ENCODE measurements at places on chromosomes 11 and 22.
A peak's percentile ranks its signal among the peaks of the same experiment; 100 is the strongest.

DNA sequence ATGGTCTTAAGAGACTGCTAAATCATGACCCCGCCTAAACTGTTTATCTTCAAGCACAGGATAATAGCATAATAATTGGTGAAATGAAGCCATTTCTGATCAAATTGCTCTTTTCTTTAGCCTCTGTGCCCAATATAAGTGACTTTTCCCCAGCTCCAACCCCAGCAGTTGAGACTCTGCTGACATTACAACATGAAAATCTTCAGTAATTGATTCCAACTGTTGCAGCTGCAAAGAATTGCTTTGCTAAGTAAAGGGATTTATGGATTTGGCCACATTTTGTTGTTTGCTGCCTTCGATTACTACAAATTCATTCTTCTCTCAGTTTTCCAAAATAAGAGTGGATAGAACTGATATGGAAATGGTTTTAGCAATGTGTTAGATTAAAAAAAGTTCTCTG, 576.7 kb upstream of the LRRC4C start:
- DNase-seq: no peak
- H3K4me3 ChIP-seq: no peak overlapping the region
- no peak overlapping the region for H3K27ac ChIP-seq
- no peaks in the 10 kb centered on the region for H3K27me3 ChIP-seq

- no peaks in the 10 kb centered on the region for H3K27me3 ChIP-seq
- no peak overlapping the region for H3K27ac ChIP-seq
- no peak for DNase-seq
- H3K36me3 ChIP-seq: no peaks in the 10 kb centered on the region
- H3K4me3 ChIP-seq: no peak overlapping the region
Measured at GRCh38 chr11:115672999-115673411, 168.8 kb upstream of the CADM1 start.

DNA sequence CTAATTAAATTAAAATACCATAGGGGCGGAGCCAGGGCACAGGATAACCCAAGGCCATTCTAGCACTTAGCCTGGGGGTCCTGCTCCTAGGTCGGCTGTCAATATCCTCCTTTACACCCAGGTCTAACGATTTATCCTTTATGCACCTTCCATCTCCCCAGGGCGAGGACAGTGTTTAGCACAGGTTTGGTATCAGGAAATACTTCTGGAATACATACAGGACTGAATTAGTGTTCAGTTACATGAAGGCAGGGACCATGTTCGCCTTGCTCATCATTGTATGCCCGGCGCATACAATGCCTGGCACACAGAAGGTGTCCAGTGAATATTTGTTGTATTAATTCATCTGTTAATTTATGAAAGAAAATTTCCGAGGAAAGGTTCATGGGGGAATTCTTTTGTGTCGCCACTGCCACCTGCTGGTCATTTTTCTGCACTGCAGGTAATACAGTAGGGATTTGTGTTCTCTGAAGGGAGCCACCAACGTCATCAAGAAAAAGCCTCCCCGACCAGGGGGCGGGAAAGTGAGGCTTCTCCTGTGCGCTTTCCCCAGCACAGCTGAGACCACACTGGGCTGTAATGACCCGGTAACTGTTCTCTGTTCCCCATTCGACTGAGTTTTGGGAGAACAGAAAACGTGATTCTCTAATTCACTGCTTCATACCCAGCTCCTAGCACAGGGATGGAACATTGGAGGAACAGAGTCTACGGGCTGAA, 68.7 kb upstream of the ASPHD2 start:
- no peak overlapping the region for H3K4me3 ChIP-seq
- H3K27ac ChIP-seq: no peak overlapping the region
- H3K27me3 ChIP-seq: peaks cover 11% of the 10 kb centered on the region

GRCh38 chr11:108558222-108558621, 35.3 kb downstream of the EXPH5 start:
- H3K27me3 ChIP-seq: no peaks in the 10 kb centered on the region
- no peak for DNase-seq
- no peaks in the 10 kb centered on the region for H3K36me3 ChIP-seq
- H3K4me1 ChIP-seq: peaks cover 15% of the 10 kb centered on the region
- H3K4me3 ChIP-seq: no peak overlapping the region
- H3K27ac ChIP-seq: no peak overlapping the region

DNA sequence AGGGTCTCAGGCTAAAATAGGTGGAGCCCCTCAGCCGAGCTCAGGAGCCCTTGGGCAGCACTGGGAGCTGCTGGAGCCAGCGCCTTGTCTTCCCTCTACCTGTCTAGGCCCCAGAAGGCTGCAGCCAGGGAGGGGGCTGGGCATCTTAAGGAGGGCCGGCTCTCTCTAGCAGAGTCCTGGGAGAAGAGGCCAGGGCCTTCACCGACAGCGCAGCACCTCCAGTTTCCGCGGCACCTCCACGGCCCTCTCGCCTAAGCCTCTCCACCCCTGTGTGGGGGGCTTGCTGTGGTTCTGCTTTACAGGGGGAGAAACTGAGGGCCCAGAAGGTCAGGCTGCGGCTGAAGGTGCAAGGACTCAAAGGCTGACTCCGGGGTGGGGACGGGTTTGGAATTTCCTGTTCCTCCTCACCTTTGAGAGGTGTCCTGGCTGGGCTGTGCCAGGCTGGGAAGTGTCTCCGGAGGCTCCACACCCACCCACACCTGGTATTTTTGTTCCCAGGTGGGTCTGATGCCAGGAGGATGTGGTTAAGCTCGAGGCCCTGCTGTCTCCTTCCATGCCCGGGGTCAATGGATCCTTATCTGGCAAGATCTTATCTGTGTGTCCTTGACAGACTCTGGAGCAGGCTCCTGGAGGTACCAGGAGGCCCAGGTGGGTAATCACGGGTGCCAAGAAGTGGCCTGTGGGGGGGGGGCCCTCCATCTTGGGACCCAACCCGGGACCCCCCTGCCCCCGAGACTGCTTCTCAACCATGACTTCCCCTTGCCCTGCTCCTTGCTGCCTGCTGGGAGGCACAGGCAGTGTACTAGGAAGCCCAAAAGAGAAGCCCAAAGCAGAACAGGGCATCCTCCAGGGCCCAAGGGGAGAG, 95.3 kb upstream of the FGF3 start:
- H3K27me3 ChIP-seq: no peaks in the 10 kb centered on the region
- H3K36me3 ChIP-seq: no peaks in the 10 kb centered on the region
- H3K4me1 ChIP-seq: no peaks in the 10 kb centered on the region
- H3K27ac ChIP-seq: no peak overlapping the region
- H3K4me3 ChIP-seq: no peak overlapping the region

DNA sequence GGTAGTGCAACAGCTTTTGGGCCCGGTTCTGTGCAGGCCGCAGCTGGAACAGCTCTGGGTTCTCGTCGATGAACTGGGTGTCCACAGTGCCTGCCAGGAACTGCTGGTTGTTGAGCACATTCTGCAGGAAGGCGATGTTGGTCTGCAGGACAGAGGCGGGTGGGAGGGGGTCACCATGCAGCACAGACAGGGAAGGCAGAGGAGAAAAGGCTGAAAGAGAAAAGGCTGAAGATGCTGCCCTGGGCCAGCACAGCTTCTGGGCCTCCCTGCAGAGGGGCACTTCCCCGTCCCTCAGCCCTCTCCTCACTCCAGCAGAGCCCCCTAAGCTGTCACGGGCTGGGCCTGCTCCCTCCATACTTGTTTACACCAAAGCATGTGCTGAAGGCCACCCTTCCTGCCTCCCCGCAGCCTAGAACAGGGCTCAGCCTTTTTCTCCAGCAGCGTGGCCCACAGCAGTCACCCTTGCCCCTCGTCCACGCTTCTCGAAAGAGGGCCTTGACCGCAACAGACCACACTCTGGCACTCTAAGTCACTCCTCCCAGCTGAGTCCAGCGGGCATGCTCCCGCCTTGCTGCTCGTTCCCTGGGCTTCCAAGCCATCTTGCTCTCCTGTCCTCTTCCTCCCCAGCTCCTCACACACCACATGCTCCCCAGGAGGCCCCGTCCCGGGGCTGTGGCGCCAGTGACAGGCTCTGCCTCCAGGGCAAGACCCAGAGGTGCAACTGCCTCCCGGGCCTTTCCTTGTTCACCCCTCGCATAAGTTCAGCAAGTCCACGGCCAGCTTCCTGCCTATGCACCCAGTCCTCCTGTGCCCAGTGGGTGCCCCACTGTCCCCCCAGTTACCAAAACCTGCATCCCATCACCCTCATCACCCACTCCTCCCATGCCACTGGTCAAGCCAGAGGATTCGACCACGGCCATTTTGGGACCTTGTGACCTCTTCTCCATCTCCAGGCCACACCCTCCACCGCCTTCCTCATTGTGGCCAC, 3.3 kb upstream of the LRFN4 start:
- no peaks in the 10 kb centered on the region for H3K27me3 ChIP-seq
- H3K36me3 ChIP-seq: no peaks in the 10 kb centered on the region
- H3K27ac ChIP-seq: no peak overlapping the region
- peaks cover 6% of the 10 kb centered on the region for H3K4me1 ChIP-seq
- H3K4me3 ChIP-seq: no peak overlapping the region

GRCh38 chr22:46577368-46578249, 40.2 kb upstream of the CELSR1 start:
- no peaks in the 10 kb centered on the region for H3K27me3 ChIP-seq
- DNase-seq: peak; percentile 14
- H3K4me1 ChIP-seq: peaks cover 26% of the 10 kb centered on the region
- peak overlapping the region; percentile 26 for H3K27ac ChIP-seq
- no peak overlapping the region for H3K4me3 ChIP-seq
- no peaks in the 10 kb centered on the region for H3K36me3 ChIP-seq

DNA sequence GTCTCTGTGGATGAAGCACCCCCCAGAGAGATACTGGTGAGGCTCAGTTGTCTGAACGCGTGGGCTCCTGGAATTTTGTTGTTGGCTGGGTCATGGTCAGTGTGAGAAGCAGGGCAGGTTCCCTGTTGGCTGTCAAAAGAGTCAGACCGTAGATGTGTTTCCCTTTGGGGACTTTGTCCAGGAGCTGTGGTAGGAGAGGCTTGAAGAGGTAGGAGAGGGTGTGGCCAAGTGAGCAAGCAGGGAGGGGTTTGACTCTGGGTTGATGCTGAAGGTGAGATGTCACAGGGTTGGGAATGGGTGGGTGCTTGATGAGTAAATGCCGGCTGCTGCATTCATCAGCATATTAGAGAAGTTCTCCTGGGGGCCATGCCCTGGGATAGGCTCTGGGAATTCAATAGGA, 803.2 kb downstream of the TBC1D22A start:
- H3K4me1 ChIP-seq: no peaks in the 10 kb centered on the region
- no peaks in the 10 kb centered on the region for H3K36me3 ChIP-seq
- DNase-seq: no peak

DNA sequence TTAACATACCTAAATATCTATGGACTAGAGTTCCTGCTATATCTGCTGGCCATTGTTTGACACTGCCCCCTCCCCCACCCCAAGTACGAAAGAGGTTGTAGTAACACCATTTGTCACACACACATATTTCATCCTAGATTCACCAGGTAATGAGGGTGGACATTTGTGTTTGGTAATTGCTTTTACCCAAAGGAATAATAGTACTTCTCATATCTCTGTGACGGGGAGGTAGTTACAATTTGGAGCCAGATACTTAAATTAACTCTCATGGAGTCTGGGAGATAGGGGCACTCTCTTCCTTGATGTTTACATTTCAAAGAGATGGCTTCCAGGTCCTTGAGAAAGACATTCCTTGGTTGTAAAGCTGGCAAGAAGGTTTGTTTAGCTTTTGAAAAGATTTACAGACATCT, 38.7 kb downstream of the REXO2 start:
- DNase-seq: no peak
- H3K27ac ChIP-seq: no peak overlapping the region
- H3K36me3 ChIP-seq: no peaks in the 10 kb centered on the region
- no peaks in the 10 kb centered on the region for H3K27me3 ChIP-seq

GRCh38 chr11:117871160-117871559, 5.3 kb downstream of the FXYD6 start:
- H3K4me1 ChIP-seq: peaks cover 34% of the 10 kb centered on the region
- no peak overlapping the region for H3K27ac ChIP-seq
- H3K4me3 ChIP-seq: no peak overlapping the region
- no peak for DNase-seq
- no peaks in the 10 kb centered on the region for H3K36me3 ChIP-seq

All from CD4-positive, alpha-beta memory T cell (primary cell).